ENCODE measurements at places on chromosomes 1 and 21. TPM values are rescaled to one million over a fixed set of nuclear protein-coding genes. Genes with fewer than 3 reads are reported as not detected.

GRCh38 chr1:206836111-206836510 is 29.3 kb upstream of the IL20 start:
- DNase-seq, result no peak

DNA sequence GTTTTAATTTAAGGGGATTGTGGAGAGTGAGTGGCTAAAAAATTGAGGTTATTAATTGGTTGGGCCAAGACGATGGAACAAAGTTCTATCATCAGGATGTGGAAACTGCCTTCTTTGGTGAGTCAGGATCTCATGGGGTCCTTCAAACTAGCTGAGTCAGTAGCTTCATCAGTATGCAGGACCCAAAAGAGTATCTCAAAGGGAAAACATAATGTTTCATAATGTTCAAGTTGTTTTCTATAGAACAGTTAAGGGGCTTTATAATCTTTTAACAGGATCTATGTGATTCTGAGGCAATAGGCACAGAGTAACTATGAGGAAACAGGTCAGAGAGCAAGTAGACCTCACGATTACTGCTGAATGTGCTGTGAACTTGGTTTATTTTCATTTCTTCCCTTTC is 3.2 kb upstream of the OLFML2B start:
- no peak for DNase-seq

GRCh38 chr1:178575611-178576361 is 62.9 kb downstream of the TEX35 start:
- DNase-seq, result no peak

DNA sequence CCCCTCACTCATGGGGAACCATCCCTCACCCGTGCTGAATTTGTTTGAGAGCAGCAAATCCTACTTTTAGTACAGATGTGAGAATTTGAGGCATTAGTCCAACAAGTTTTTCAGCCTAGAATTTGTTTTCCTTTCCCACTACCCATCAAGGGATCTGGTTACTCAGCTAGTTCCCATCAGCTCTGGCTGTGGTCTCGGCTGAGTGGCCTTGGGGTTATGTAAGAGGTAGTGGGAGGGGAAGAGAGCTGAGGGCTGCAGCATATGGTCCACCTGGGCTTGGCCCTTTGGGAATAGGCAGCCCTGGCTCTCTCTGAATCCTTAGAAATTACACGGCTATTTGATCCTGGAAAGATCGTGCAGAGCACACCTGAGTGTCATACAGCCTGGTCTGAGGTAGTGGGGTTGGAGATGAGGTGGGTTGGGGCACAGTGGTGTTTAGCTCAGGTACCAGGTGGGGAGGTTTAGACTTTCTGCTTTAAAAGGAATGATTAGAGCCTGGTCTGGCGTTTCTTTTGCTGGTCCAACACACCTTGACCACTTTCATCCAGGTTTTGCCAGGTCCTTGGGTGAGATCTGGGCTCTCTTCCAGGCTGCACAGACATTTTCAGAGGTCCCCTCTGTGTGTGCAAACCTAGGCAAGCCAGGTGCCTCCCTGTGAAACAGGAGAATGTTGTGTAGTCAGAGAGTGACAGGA is 4.2 kb downstream of the GSTM4 start:
- DNase-seq, result no peak

- no peak for DNase-seq
These were observed 88.3 kb downstream of the SMYD3 start for GRCh38 chr1:246418565-246419312.

DNA sequence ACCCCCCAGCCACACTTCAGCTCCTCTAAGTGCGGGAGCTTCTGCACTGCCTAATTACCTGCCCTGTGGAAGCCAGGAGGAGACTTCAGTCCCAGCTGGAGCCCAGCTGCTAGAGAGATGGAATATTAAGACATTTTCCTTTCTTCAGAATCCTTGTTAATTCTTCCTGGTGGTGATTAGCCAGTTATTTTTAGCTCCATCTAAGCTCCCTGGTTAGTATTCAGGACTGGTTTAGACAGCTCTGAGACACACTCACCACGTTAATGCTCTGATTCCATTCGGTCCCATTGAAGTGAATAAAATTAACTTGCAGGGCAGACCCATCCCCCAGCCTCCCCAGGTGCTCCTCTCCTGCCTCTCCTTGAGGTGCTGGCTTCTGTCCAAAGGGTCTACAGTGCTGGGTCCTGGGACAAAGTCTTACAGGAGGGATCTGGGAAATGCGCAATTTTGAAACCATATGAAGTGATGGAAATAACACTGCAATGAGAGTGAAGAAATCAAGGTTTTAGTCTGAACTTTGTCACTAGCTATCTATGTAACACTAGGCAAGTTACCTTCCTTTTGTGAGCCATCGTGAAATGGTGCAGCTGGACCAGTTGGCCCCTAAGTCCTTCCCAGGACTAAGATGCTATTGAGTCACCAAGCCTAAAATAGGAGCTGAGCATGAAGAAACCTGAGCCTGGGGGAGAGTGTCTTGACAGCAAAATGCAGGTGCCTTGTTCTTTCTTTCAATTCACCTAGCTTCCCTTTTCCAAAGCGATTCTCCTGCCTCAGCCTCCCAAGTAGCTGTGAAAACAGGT is 117.4 kb upstream of the ATP1A1 start:
- DNase-seq, result no peak

Gene SLC35F3
- total RNA-seq, result under 0.01 TPM

Gene UHMK1
- 71.1 TPM for total RNA-seq

Gene OR10Z1
- not detected for total RNA-seq

Data from dermis blood vessel endothelial cell (primary cell).